Breast epithelium (tissue), 4 donors: ENCODE measurements at places on chromosomes 6 and 20. TPM values are rescaled to one million over a fixed set of nuclear protein-coding genes. Genes with fewer than 3 reads are reported as not detected.

Gene FAM184A
- total RNA-seq = 12.8 TPM

Gene ARMH2
- not detected for total RNA-seq

Gene HLA-DQA1
- 15.0 TPM for total RNA-seq

Gene SRMS
- total RNA-seq = 0.59 TPM

Gene COL21A1
- 2.9 TPM for total RNA-seq

Gene NKX2-2
- total RNA-seq = not detected

Gene DOK5
- total RNA-seq = 3.4 TPM

Gene FUT9
- 1.3 TPM for total RNA-seq

Gene COQ3
- total RNA-seq = 4.5 TPM

Gene COL11A2
- 0.32 TPM for total RNA-seq

Gene RAB44
- total RNA-seq = 0.29 TPM

Gene CRIP3
- 2.1 TPM for total RNA-seq

Gene HSP90AB1
- 662 TPM for total RNA-seq

Gene ACSS2
- 70.1 TPM for total RNA-seq

Gene CDSN
- not detected for total RNA-seq

DNA sequence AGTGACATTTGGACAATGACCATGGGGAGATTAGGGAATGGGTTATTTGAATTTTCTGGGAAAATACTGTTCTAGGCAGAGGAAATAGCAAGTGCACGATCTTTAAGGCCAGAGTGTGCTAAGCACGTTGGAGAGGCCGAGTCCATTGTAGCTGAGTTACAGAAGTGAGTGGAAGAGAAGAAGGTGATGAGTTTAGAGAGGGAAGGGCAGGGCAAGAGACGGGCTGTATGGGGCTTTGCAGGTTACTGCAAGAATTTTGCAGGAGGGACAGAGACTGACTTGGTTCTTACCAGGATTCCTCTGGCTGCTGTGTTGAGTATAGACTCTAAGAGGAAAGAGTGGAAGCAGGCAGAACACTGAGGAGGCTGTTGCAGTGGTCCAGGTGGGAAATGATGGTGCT is 1.1 kb upstream of the NCOA3 start:
- no peak for DNase-seq

DNA sequence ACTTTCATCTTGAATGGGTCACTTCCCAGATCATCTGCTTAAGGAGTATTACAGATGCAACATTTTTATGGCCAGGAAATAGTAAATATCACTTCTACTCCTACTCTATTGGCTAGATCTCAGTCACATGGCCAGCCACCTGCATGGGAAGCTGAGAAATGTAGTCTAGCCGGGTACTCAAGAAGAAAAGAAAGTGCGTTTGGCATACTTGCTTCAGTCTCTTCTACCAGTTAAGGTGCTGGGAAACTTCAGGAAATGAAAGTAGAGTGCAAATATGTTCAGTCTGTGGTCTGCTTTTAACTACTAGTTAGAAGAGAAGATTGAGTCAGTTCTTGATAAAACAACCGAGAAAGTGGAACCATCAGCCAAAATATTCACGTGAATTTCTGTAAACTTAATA is 129.2 kb downstream of the PDSS2 start:
- DNase-seq = no peak

DNA sequence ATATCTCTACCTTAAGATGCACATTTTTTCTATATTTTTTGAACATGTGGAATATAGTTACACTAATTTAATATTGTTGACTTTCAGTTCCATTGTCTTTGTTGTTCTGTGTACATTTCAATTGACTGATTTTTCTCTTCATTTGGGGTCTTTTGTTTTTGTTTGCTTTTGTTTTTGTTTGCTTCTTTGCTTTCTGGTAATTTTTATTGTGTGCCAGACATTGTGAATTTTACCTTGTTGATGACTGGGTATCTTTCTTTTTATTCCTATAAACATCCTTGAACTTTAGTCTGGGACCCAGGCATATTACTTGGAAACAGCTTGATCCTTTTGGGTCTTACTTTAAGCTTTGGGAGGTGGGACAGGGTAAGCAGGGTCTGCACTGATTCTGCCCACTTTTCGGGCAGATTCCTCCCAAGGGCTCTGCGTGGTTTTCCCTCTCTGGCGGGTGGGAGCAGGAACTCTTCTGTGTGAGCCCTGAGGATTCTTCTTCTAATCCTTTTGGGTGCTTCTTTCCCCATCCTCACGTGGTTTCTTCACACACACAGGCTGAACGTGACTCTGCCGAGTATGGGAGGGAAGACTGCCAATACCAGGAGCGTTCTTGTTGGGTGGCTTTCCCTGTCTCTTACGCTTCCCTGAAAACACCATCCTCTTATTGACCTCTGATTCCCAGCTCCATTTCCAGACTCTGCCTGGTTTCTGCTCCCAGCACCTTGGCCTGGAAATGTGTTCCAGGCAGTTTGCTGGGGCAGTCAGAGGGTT is 200.5 kb downstream of the ARID1B start:
- DNase-seq = no peak

DNA sequence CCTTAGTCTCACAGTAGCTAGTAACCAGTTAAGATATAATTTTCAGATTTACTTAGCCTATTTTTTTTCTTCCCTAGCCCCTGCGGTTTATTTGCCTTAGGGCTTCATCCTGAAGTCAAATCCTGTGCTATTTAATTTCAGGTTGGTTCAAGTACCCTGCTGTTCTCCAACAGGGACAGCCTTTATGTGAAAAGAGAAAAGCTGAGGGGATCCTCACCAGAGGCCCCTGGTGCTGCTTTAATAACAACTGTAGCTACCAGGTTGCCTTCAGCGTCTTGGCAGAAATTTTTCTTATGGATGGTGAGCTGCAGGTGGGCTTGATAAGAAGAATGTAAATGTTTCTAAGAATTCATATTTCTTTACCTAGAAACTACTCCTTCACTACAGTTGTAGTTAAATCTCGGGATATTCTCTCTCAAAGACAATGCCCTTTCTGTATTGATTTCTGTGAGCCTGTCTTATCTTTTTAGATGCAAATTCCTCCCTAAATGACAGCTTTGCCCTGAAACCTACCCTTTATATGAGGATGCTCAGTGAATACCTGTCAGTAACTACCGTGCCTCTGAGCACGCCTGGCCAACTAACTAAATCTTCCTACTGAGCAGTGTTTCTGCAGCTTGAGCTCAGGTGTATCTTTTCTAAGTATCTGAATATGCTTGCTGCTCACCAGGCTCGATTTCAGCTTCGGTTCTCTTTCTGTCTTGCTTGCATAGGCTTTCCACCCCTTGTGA is 320.5 kb downstream of the MMUT start:
- DNase-seq = no peak

- no peak for DNase-seq
These were observed 213.0 kb downstream of the TFAP2A start for GRCh38 chr6:10201606-10202510.

DNA sequence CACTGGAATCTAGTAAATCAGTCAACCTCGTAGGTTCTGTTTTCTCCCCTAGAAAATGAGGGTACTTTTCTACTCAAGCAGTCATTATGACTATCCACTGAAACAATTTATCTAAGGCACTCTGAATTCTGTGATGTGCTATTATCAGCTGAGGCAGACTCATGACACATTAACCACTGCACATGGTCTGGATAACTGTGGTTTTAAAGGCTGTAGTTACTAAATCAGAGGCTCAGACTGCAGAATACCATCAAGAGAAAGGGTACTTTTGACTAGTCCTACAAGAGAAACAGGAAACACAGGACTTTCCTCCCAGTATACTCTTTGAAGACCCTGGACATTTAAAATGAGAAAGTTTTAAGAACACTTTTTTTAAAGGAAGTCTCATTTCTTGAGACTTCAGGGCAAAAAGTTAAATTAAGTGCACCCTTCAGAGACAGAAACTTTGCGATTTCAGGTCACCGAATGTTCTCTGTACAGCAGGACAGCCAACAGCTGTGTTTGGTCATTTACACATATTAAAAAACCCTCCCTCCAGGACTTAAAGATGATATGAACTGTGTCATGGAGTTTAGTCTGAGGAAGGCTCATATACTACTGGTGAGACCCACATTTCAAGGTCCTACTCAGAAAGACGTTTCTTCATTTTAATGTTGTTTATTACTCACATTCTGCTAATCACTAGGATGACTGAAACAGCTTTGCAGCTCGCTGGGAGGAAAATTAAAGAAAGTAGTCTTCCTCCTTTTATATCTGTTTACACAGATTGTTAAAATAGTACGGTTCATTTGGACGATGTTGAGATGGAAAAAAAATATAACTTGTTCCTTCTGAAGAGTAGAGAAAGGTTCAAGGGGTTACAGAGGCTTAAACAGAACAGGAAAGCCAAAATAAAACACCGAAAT is 19.9 kb downstream of the ATXN1 start:
- DNase-seq = no peak

GRCh38 chr20:57665589-57665971 is 44.2 kb downstream of the PMEPA1 start:
- no peak for DNase-seq

GRCh38 chr6:120681204-120681603 is 653.1 kb downstream of the TBC1D32 start:
- no peak for DNase-seq

- no peak for DNase-seq
These were observed 77.5 kb upstream of the GATA5 start for GRCh38 chr20:62553136-62553837.

DNA sequence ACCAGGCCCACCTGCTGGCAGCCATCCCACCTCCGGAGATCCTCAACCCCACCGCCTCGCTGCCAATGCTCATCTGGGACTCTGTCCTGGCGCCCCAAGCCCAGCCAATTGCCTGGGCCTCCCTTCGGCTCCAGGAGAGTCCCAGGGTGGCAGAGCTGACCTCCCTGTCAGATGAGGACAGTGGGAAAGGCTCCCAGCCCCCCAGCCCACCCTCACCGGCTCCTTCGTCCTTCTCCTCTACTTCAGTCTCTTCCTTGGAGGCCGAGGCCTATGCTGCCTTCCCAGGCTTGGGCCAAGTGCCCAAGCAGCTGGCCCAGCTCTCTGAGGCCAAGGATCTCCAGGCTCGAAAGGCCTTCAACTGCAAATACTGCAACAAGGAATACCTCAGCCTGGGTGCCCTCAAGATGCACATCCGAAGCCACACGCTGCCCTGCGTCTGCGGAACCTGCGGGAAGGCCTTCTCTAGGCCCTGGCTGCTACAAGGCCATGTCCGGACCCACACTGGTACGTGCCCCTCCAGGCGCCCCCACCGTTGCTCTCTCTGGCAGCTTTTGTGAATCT is 1.1 kb downstream of the SNAI1 start:
- no peak for DNase-seq

GRCh38 chr20:51654495-51654894 is 112.0 kb upstream of the NFATC2 start:
- no peak for DNase-seq

DNA sequence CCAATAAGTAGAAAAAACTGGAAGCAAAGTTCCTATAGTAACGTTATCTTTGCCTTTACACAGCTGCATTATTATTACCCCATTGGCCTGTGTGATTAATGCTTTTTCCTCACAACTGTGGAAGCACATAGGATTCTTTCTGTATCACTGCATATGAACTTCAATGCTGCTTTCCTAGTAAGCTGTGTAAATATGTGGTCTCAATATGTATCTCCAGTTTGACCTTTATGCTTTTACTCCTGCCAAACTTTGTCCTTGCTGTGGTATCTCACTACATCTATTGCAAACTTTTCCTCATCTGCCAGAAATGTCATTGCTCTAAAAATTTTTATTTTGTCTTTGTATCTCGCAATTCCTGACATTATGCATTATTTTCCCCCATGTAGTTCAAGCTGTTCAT is 168.6 kb downstream of the ZFAND3 start:
- DNase-seq = no peak

DNA sequence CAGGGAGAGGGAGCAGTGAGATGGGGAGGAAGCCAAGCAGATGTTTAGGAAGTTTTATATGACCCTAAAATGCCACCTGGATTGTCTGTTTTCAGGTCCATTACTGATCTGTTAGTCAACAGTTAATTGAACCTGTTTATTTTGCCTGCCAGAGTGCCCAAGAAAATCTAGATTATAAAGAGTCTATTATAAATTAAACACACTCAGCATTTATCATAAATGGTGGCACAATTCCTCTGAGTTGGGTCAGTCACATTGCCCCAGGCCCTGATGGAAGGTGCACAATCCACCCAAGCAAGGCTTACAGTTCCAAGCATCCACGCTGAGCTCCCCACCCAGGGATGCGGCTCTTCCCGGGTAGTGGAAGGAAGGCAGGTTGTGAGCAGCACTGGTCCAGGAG is 21.4 kb upstream of the ULBP3 start:
- no peak for DNase-seq

- peak; percentile 78 for DNase-seq
These were observed 87.2 kb downstream of the FKBP5 start for GRCh38 chr6:35601331-35602132.

- DNase-seq = no peak
These were observed 127.5 kb downstream of the BTBD9 start for GRCh38 chr6:38512211-38512610.

DNA sequence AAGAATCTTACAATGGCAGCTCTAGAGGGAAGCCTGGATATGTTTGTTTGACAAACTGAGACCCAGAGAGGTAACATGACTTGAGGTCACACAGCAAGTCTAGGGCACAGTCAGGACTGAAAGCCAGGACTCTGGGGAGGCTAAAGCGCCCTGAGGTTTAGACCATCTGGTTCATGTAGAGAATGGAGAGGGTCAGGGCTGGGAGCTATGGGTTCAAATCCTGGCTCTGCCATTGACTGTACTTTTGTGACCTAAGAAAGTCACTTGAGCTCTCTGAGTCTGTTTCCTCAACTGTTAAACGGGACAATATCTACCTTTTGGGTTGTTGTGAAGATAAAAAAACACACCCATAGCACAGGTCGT is 1.1 kb upstream of the TP53INP2 start:
- DNase-seq = no peak

- DNase-seq = no peak
These were observed 192.7 kb upstream of the SLC35B3 start for GRCh38 chr6:8628063-8628462.

- no peak for DNase-seq
These were observed 75.0 kb downstream of the PTPN1 start for GRCh38 chr20:50585214-50585613.

- DNase-seq = no peak
These were observed 45.4 kb upstream of the AGPAT4 start for GRCh38 chr6:161319231-161319630.

DNA sequence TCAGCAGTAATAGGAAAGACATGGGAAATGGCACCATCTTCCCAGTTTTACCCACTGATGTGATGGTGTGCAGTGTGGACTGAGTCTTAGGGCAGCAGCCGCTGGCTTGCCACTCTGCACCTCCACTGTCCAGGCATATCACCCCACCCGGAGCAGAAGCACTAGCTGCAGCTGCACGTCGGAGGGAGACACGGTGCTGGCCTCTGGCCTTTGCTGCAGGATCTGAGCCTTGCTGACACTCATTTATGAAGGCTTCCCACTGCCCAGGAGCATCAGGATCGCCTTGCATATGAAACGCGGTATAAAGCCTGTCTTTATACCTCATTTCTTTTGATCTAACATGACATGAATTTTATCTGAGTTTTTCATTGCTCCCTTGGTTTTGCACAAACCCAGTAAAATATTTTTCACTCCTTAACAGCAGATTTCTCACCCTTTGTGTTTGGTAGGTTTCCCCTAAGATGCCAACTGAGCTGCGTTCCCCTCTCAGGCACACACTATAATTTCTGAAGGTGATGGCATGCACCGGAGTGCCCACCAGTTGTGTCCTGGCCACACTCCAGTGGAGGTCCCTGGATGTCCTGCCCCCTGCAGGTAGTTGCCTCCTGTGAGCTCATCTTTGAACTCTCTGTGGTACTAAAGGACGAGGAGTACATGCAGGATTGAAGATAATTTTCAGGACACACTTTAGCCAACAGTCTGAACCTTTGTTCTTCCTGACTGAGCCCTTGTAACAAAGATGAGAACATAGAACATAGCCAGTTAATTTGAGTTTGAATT is 9.0 kb upstream of the EXOC2 start:
- no peak for DNase-seq

- no peak for DNase-seq
These were observed 47.5 kb downstream of the PHF3 start for GRCh38 chr6:63683071-63683603.
